ENCODE measurements at places on chromosomes 12 and 14.

- no peak for DNase-seq
Observed at GRCh38 chr14:31935391-31935790, 141.7 kb upstream of the ARHGAP5 start.

DNA sequence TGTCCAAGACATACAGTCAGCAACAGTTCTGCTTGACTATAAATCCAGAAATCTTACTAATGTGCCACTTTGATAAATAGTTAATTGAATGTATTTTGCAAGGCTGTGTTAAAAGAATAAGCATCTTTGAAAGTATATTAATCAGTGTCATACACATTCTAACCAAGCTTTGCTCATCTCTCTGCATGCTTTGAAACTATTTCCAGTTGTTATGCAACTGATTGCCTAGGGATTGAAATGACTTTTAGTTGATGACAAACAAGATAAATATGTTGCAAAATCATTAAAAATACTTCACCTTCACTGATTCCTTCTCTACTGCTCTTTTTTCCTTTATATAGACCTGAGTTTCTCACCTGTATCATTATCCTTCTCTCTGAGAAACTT lies 91.3 kb downstream of the AEBP2 start:
- DNase-seq, result peak; percentile 11

DNA sequence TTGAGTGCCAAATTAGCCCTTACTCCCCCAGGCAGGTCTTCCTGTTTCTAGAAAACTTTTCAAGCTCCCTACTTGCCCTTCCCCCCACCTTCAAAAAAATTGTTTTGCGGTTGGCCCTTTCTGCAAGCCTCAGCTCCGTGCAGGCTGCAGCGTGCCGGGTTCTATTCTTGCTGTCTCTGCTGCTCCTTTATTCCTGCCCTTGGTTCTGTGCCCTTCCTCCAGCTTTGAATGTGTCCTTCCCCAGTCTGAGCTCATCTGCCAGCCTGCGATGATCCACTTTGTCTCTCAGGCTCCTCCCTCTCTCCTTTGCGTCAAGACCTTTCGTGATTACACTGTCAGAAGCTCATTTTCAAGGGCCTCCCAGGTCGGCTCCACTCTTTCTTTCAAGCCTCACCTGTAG lies 98.6 kb downstream of the IRF2BPL start:
- DNase-seq, result no peak

DNA sequence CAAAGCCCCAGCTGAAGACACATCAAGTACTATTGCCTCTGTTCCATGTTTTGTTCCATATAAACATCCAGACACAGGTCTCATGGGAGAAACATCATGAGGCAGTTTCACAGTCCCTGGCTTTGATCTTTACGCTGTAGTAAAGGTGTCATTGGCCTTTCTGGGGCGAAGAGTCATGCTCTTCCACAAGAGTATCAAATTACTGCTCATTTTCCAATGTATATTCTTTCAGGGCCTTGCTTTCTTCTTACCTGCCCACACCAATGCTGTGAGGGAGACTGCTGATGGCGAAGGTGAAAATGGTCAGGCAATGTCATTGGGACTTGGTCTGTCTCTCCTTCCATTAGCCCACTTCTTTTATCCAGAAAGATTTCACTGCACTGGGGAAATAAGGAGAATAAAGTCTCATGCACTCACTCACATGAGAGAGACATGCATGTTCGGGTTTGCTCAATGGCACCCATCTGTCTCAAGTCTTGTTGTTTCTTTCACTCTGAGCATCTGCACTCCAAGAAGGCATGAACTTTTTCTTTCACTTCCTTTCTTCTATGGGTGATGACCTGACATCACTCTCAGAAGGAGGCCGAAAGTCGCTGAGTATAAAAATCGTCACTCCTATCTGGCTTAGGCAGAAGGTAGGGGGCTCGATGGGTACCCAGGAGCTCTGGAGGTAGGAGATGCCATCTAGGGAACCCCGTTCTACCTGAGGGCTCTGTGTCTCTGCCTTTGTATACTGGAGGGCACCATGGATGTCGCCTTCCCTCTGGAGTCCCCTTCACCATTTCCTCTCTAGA lies 1.3 kb upstream of the JDP2 start:
- DNase-seq, result no peak

- DNase-seq, result no peak
Observed at GRCh38 chr12:103523771-103524170, 28.0 kb upstream of the C12orf42 start.

DNA sequence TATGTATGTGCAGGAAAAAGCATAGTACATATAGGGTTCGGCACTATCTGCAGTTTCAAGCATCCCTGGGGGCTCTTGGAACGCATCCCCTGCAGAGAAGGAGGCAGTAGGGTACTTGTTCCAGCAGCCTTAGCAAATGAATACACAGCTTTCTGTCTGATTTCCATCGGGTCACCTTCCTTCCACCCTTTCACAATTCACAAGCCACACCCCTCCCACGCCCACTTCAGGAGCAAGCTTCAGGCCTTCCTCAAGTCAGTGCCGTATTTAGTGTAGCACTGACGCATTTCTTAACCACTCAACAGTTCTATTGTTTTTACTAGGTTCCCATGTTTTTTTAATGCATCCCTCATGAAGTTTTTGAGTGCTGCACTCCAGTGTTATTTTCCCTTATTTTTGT lies 64.2 kb downstream of the CLMN start:
- peak; percentile 80 for DNase-seq

DNA sequence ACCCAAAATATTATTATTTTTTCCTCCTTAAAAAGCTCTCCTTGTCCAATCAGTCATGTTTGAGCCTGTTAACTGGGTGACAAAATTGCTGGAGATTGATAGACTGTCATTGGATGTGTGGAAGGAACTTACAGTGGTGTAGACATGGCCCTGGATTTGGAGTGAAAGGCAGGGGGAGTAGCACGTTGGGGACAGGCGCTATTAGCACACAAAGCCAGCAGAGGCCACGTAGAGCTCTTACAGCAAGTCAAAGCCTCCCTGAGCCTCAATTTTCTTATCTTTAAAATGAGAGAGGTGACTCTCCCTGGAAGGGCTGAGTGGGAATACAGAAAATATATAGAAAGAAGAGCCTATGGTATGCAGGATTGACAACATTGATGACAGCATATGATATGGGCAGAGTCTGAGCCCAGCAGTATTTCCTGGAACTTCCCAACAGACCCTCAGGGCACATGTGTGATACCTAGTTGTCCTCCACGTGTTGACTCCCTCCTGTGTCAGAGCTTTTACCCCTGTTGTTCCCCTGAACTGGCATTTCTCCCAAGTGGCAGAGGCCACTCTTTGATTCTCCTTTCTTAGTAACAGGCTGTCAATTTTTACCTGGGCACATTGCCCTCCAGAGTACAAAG lies 504.9 kb downstream of the VRK1 start:
- no peak for DNase-seq

- DNase-seq, result no peak
Observed at GRCh38 chr14:102326583-102326982, 7.0 kb downstream of the ZNF839 start.

DNA sequence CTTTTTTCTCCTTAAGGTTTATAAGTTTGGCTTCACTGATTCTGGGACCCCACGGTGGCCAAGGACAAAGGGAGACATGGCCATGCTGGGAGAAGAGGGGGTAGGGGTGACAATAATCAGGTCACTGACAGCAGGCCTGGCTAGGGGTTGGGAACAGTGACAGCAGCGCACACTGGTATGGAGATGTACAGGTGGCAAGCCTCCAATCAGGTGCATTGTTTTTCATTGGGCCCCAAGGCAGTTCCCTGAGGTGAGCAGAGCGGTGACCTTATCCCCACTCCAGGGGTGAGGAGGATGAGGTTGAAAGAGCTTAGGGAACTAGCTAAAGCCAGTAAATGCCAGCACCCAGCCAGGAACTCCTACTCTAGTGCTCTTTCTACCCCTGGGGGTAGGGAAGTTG lies 1.4 kb downstream of the SYNDIG1L start:
- no peak for DNase-seq

GRCh38 chr12:11812241-11812585 lies 162.7 kb downstream of the ETV6 start:
- no peak for DNase-seq

- DNase-seq, result no peak
Observed at GRCh38 chr12:117360551-117361346, 677 bp downstream of the NOS1 start.

DNA sequence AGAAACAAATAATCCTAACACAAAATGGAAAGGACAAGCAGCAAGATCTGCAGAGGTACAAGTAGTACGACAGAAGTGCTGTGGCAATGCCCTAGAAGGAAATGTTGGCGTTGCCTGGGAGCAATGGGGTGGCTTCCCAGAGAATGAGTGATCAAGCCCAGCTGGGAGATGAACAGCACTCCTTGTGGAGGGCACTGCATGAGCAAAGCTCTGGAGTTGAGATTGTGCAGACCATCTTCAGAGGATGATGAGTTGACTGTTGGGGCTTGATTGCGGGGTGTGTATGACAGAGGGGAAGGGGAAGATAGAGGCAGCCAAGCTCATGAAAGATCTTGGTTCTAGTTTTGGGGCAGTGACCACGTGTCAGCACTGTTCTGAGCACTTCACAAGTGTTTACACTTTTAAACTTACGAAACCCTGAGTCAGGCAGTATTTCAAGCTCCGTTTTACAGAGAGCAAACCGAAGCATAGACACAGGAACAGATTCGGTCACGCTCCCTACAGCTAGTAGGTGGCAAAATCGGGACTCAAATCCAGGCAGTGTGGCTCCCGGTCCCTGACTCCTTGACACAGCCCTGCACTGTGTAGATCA lies 127.2 kb upstream of the LHX5 start:
- no peak for DNase-seq

GRCh38 chr12:88752183-88752582 lies 171.9 kb upstream of the KITLG start:
- no peak for DNase-seq

GRCh38 chr14:35366056-35366451 lies 38.5 kb downstream of the NFKBIA start:
- no peak for DNase-seq
